Renal pelvis (tissue), 12 donors: ENCODE measurements at places on chromosomes 6 and 20. TPM values are rescaled to one million over a fixed set of nuclear protein-coding genes. Genes with fewer than 3 reads are reported as not detected.

Gene TFAP2B
- polyA plus RNA-seq, result 11.8 TPM

- DNase-seq, result no peak
Observed at GRCh38 chr6:106473812-106474211, 113.3 kb downstream of the CRYBG1 start.

- DNase-seq, result no peak
Observed at GRCh38 chr20:14716351-14716801, 379.0 kb upstream of the FLRT3 start.

GRCh38 chr20:266596-267562 is 9.4 kb downstream of the DEFB132 start:
- peak; percentile 88 for DNase-seq

Gene ULBP3
- polyA plus RNA-seq, result 13.4 TPM

Gene ESR1
- 0.84 TPM for polyA plus RNA-seq

Gene RIN2
- 42.9 TPM for polyA plus RNA-seq

- no peak for DNase-seq
Observed at GRCh38 chr6:170073846-170074245, 217.0 kb downstream of the DLL1 start.
